Calu3 (cell line): ENCODE measurements at places on chromosomes 1 and 21. TPM values are rescaled to one million over a fixed set of nuclear protein-coding genes. Genes with fewer than 3 reads are reported as not detected.

The CSF3R gene
- not detected in 2 replicates for total RNA-seq

The PIGM gene
- 13.2 and 14.1 TPM in 2 replicates for total RNA-seq

The PAX7 gene
- total RNA-seq: not detected in 2 replicates

The BRINP3 gene
- total RNA-seq: not detected in 2 replicates

DNA sequence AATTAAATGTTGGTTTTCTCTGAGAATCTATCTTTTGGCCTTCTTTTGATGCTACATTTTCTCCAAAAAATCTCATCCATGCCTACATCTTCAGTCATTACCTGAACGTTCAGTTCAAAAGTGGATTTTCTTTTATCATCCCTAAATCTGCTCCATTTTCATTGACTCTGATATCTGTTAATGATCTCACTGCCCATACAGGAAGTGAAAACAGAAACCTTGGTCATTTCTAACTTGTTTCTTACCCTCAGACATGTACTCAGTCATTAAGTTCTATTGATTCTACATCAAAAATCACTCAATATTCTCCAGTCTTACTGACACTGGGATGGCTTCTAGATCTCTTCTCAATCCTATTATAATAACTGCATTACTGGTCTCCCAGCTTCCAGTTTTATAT lies 22.7 kb downstream of the PRKACB start:
- H3K27ac ChIP-seq: no peak overlapping the region
- no peaks in the 10 kb centered on the region for H3K27me3 ChIP-seq
- DNase-seq: no peak
- no peaks in the 10 kb centered on the region for H3K36me3 ChIP-seq
- H3K4me3 ChIP-seq: no peak overlapping the region

DNA sequence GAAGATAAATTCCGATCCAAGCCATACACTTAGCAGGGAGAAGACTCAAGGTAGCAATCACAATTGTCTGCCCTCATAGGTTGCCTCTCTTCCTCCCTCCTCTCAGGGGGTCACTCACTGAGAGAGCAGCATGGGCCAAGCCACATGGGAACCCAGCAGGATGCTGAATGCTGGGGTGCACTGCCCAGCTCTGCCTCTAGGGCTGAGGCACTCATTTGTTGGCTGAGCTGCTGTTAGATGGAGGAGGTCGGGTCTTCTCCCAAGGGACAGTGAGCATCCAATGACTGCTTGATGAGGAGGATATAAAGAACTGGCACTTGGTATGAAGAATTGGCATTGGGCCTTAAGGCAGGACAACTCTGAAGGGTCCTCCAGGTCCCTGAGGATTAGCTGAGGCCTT lies 418.8 kb downstream of the SIPA1L2 start:
- H3K27me3 ChIP-seq: no peaks in the 10 kb centered on the region
- H3K4me3 ChIP-seq: no peak overlapping the region
- peak; percentile 3 for DNase-seq
- H3K36me3 ChIP-seq: no peaks in the 10 kb centered on the region
- no peak overlapping the region for H3K27ac ChIP-seq

DNA sequence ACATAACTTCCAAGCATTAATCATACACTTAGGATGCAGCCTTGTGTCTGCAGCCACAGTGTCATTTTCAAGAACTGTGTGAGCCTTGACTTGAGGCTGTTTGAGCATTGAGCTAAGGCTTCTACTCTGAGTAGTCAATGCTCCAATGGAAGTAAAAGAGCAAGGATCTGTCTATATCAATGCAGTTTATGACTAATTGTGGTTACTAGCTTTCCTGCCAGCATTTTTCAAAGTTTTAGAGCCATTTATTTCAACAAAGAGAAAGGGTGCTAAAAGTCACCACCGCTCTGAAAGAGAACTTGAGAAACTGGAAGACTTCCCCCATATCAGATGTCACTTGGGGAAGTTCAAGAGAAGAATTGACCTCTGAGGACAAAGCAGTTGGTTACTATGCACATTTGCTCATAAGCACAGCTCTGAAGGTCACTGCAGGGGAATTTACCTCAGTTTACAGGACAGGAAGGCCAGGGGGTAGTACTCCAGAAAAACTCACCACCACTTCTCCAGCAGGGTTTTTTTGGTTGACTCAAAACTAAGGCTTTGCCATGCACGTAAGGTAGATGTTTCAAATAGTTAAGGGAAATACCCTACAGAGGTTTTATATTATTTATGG lies 24.5 kb upstream of the RGS1 start:
- H3K4me1 ChIP-seq: peaks cover 8% of the 10 kb centered on the region
- no peaks in the 10 kb centered on the region for H3K27me3 ChIP-seq
- no peak for DNase-seq
- H3K4me3 ChIP-seq: no peak overlapping the region
- no peaks in the 10 kb centered on the region for H3K36me3 ChIP-seq

DNA sequence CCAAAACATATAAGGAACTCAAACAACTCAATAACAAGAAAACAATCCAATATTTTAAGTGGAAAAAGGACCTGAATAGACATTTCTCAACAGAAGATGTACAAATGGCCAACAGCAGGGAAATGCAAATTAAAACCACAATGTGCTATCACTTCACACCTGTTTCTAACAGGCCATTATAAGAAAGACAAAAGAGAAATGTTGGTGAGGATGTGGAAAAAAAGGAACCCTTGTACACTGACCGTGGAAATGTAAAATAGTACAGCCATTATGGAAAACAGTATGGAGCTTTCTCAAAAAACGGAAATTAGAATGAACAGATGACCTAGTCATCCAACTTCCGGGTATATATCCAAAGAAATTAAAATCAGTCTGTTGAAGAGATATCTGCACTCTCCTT lies 37.8 kb upstream of the CD2 start:
- no peaks in the 10 kb centered on the region for H3K27me3 ChIP-seq
- no peak overlapping the region for H3K27ac ChIP-seq
- DNase-seq: no peak
- H3K4me3 ChIP-seq: no peak overlapping the region

GRCh38 chr1:153556348-153556747 lies 7.3 kb upstream of the S100A3 start:
- H3K27me3 ChIP-seq: no peaks in the 10 kb centered on the region
- H3K4me3 ChIP-seq: no peak overlapping the region
- H3K36me3 ChIP-seq: no peaks in the 10 kb centered on the region
- DNase-seq: no peak

DNA sequence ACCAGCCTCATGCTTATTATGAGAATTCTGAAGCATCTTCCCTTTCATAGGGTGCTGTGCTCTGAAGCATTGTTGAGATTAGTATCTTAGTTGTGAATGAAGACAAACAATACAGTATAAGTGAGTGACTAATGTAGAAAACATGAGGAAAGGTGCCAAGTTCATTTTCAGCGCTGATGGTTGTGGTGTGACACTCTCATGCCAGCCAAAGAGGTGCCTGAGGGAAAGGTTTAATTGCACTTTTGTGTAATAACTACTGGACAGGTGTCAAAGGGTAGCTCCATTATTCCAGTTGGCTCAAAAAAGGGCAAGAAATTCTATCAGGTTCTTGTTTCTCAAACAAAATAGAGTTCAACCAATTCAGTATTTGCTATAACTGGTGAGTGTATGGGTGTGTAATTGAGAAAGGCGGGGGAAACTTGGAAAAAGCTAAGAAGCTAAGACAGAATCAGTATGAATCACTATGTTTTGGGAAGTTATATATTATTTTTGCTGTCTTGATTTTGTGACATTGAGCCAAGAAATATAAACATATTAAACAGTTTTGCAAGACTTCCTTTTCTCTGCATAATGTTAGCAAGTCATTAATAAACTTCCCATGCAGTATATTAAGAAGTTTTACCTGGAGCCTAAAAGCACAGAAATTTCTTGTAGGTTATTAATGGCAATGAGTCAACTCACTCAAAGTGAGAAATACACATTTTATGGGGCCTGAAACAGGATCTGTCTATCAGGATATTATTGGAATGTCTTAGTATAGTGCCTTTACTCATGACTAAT lies 31.8 kb downstream of the KCNK2 start:
- peak overlapping the region; percentile 13 for H3K4me3 ChIP-seq
- peak; percentile 75 for DNase-seq

- H3K4me1 ChIP-seq: no peaks in the 10 kb centered on the region
- no peaks in the 10 kb centered on the region for H3K27me3 ChIP-seq
- DNase-seq: no peak
Observed at GRCh38 chr21:26967062-26967913, at the start of gene ADAMTS5. Gene ADAMTS5 (minus strand): TSS chr21:26967088. CDS start chr21:26966391, 697 bp downstream.

- H3K4me1 ChIP-seq: no peaks in the 10 kb centered on the region
- H3K4me3 ChIP-seq: no peak overlapping the region
- H3K36me3 ChIP-seq: no peaks in the 10 kb centered on the region
- no peak for DNase-seq
- H3K27ac ChIP-seq: no peak overlapping the region
Observed at GRCh38 chr1:174197547-174197946, 38.2 kb downstream of the RABGAP1L start.
